HepG2 (cell line): ENCODE measurements at places on chromosomes 6 and 20. TPM values are rescaled to one million over a fixed set of nuclear protein-coding genes. Genes with fewer than 3 reads are reported as not detected.
A peak's percentile ranks its signal among the peaks of the same experiment; 100 is the strongest.

CLIC1 gene
- total RNA-seq, result 445 and 602 TPM in 2 replicates

RNF39 gene
- total RNA-seq, result 0.13 TPM in 2 replicates

DNA sequence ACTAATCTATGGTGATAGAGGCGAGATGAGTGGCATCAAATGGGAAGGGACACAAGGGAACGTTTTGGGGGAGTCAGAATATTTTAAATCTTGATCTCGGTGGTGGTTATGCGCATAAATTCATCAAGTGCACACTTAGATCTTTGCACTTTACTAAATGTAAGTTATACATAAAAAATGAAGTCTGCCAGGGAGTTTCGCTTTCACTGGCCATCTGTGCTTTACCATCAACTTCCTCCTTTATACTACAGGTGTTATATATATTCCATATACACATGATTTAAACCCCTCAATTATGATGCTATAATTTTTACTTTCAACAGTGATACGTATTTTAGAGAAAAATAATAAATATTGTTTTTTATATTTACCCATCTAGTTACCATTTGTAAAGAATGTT is 97.6 kb upstream of the AKIRIN2 start:
- DNase-seq, result no peak

DNA sequence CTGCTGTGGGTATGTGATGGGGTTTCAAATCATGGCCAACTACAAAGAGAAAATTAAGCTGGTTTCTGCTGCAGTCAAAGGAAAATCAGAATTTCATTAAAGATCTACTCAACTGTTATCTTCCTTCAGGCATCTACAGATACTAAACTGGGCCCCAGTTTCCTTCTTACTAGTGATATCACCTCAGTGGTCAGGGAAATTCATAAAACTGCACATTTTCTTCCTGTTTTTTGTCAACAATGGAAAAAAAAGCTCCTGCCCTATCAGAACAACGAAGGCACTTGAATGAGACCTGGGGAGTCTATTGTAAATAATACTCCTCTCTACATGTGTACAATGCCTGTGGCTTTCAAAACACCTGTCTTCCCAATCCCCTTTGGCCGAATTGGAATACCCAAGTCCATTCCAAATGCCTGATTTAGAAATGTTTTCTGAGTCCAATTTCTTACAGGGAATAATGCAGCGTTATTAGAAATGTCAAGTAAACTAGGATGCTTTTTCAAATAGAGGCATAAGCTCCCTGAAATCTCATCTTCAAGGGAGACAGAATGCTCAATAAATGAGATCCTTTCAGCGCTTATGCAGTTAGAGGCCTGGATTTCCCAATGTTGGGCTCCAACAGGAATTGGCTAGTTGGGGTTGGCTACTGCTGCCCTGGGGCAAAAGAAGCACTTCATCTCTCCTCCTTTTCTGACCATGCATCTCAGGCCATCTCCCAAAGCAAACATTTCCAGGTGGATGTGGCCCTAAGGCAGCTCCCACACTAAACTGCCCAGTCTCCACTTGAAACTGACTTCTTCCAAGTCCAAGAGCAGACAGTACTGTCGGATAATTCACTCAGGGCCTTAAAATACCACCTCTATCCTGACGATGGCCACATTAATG is 143.3 kb downstream of the NFATC2 start:
- DNase-seq, result no peak

DNA sequence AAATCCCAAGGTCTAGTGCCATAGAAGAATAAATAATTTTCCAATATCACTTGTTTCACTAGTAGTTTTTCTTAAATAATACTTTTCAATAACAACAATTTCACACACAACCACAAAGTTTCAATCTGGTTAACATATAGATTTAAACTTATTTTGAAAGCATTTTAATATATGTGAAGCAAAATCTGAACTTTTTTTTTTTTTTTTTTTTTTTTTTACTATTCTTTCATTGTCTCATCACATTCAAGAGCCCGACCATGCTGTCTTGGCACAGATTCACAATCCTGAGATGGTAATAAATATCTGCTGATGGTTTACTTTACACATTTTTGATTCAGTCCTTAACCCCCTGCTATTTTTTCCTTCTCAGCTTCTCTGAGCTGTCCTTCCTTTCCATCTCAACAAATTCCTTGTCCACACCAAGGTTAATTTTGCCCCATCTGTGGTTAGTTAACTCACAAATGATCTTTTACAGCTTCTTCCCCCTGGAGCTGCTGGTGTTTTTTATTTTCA is 262.8 kb downstream of the TMEM242 start:
- no peak for DNase-seq

DNA sequence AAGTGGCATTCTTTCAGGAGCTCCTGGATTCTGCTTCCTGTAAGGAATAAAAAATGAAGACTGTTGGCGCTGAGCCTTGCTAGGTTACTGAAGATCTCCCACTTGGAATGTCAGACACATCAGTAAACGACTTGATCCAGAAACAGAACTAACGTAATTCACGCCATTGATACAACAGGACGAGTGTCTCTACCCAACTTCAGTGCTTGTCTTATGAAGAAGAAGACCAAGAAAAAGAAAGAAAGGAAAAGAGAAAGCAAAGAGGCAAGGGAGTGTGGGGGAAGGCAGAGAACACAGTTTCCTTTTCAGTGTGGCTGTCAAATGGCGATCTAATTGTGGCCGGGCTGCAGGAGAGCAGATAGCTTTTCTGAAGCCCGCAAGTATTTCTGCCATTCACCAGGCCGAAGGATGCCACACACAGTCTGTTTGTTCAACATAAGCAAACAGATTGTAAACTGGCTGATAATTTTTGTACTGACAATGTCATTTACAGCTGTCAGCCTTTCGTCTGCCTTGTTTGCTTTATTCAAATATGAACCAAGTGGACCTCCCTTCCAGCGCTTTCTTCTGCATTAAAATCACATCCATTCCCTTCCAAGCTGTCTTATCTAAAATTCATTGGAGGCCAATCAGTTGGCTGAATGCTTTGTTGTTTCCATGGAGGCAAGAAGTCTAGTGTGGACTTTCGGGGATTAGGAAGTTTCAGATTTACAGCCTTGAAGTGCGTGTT is 180.6 kb downstream of the FOXA2 start:
- peak; percentile 77 for DNase-seq
